ENCODE measurements at places on chromosomes 7 and 10.
A peak's percentile ranks its signal among the peaks of the same experiment; 100 is the strongest.

DNA sequence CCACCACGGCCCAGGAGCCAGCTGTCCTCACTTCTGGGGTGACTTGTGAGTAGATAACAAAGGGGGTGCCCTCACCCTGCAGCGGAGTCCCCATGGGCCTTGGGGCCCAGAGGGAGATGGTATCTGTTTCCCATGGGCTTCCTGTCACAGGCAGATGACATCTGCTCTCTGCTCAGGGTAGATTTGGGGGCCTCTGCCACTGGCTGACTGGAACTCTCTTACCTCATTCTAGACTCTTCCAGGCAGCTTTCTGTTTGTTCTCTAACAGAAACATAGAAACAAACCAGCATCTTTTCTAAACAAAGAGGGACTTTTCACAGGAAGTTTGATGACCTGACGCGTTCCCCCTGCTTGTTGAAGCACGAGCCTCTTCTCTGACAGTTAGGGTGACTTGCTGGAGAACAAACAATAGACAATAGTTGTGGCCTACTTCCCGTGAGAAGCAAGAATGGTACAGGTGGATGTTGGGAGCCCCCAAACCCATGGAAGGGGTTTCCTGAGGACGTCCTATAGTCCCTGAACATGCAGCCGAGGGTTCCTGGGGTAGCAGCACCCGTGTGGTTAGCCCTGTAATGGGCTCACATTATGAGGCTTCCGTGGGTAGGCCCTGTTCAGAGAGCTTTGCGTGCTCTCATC, 61.6 kb downstream of the GRK5 start:
- DNase-seq = no peak

DNA sequence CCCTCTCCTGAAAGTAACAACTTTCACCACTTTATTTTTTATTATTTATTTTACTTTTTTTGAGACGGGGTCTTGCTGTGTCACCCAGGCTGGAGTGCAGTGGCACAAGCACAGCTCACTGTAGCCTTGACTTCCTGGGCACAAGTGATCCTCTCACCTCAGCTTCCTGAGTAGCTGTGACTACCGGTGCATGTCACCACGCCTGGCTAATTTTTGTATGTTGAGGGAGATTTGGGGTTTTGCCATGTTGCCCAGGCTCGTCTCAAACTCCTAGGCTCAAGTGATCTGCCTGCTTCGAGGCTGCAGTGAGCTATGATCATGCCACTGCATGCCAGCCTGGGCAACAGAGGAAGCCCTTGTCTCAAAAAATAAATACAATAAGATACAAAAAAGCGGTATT, 14.9 kb upstream of the SLIT1 start:
- no peak for DNase-seq

- DNase-seq = no peak
Measured at GRCh38 chr10:27413387-27413786, 90.7 kb upstream of the RAB18 start.

DNA sequence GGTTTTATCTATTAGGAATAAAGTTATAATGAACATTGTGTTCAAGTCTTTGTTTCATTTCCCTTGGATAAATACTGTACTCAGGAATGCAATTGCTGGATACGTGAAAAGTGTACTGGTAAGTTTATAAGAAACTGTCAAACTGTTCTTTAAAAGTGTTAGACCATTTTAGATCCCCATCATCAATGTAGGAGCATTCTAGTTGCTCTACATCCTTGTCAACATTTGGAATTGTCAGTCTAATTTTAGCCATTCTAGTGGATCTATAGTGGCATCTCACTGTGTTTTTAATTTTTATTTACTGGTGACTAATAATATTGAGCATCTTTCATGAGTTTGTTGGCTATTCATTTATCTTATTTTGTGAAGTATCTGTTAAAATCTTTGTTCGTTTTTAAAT, 354.0 kb upstream of the NRP1 start:
- DNase-seq = no peak

DNA sequence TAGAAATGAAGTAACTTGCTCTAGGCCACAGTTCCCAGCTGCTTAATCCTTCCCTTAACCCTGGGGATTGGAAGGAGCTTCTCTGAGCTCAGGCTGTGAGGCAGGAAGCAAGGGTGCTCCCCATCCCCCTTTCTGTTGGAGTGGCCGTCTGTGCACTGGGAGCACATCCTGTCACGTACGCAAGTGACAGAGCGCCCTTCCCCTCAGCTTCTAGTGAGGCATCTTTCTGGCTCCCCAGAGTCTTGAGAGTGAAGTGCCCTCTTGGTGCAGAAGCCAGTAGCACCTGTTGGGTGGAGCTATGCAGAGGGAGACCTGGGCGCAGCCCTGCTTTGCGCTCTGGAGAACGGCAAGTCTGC, 47.8 kb downstream of the SHH start:
- DNase-seq = no peak

DNA sequence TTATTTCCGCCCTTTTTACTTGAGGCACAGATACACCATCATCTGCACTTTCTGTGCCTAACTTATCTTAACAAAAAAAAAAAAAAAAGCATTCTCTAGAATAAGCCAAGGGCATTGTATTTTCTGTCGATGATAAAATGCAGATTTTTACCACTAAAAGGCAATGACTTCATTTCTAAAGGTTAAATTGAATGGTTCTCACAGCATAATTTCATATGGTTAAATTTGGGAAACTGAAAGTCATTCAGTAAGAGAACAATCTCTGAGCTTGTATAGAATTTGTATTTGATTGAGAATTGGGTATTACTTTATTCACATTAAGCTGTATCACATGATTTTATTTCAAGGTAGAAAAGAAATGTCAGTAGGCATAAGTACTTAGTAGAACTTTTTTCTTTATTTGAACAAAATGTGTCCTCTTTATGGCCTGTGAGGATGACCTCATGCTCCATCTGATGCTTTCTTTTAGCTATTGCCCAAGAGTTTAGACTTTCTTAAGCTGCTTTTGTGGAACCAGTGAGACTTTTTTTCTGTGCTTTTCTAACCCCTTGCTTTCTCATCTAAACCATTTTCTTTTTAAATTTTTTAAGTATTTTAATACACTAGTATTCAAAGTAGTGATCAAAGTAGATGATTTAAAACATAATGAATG, 110.3 kb downstream of the LRRC4 start:
- no peak for DNase-seq

- no peak for DNase-seq
Measured at GRCh38 chr10:76044751-76045150, 613.3 kb downstream of the LRMDA start.

DNA sequence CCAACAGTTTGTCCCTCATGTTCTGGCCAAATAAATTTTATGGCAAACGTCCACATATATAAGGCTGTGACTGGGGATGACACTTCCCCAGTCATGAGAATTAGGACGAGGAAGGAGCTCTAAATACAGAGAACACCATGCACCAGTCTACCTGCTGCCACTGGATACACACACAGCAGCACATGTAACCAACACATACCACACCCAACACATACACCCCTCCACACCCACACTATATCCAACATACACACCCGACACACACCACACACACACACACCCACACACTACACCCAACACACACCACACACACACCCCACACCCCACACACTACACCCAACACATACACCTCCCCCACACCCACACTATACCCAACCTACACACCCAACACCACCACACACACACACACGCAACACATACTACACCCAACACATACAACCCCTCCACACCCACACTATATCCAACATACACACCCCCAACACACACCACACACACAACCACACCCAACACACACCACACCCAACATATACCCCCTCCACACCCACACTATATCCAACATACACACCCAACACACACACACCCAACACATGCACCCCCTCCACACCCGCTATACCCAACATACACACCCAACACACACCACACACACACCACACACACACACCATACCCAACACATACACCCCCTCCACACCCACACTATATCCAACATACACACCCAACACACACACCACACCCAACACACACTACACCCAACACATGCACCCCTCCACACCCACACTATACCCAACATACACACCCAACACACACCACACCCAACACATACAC, 74.1 kb downstream of the HIPK2 start:
- peak; percentile 63 for DNase-seq

- peak; percentile 28 for DNase-seq
Measured at GRCh38 chr7:73811760-73812168, 19.0 kb upstream of the CLDN4 start.

GRCh38 chr7:29539471-29539870, 24.2 kb upstream of the PRR15 start:
- DNase-seq = no peak

- no peak for DNase-seq
Measured at GRCh38 chr7:82714883-82715282, 271.3 kb upstream of the CACNA2D1 start.

GRCh38 chr7:121344093-121344492, 15.3 kb downstream of the WNT16 start:
- DNase-seq = no peak

- DNase-seq = no peak
Measured at GRCh38 chr10:101767966-101768790, 7.7 kb downstream of the FGF8 start.

DNA sequence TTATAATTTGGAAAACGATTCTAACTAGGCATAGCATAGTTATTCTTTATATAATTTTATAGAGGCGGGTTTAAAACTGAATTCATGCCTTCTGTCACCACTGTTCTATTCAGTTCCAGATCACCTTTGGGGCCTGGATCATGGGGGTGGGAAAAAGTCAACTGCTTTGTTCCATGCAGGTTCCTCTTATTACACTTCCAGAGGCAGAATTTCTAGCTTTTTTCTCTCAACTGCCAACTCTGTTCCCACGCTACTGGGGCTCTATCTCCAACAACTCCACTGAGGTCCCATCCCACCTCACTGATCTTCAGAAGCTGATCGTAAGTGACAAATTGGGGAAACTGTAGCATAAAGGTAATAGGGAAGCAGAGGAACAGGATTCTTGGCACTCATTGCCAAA, 283.6 kb upstream of the IMMP2L start:
- DNase-seq = no peak

- no peak for DNase-seq
Measured at GRCh38 chr7:38147005-38147404, 31.0 kb upstream of the STARD3NL start.

GRCh38 chr7:45073786-45074527, 14.8 kb downstream of the NACAD start:
- DNase-seq = no peak

- DNase-seq = no peak
Measured at GRCh38 chr10:73635781-73636180, 5.5 kb downstream of the MYOZ1 start.

DNA sequence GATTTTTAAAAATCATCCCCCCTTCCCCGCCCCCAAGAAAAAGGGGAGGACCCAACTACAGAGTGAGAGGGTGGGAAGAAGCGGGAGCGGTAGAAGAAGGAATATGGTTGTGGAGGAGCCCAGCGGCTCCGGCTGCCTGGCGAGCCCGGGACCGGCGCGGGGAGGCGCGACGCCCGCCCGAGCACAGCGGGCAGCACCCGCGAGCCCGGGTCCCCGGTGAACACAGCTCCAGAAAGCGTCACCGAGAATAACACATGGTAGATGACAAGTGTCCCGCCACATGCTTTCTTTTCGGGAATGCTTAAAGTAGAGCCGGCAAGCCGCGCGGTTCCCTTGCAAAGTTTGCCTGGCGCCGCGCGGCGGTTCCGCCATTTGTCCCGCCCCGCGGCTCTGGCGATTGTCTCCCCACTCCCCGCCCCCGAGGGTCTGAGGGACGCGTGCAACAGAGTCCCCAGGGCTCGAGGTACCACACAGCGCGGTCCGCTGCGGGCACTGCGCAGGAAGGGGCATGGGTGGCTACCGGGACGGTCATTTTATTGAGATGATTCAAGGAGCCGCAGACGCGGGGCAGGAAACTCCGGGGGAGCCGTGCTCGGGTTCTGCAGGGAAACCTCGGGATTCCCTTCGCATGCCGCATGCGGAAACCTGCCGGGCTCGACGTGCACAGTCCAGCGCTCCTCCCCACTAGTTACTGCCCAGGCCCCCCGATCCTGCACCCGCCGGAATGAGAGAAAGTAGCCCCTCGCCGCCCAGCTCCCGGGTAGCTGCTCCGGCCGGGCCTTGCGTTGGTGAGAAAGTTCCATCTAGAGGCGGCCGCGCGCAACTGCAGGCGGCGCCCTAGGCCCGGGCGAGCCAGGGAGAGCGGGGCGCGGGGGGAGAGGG, 781 bp upstream of the GRM8 start:
- peak; percentile 53 for DNase-seq

GRCh38 chr7:139362302-139362701, 2.6 kb downstream of the LUC7L2 start:
- DNase-seq = no peak

- DNase-seq = no peak
Measured at GRCh38 chr7:36058020-36058592, 94.9 kb upstream of the EEPD1 start.

- DNase-seq = no peak
Measured at GRCh38 chr10:128759174-128759573, 633.0 kb upstream of the MKI67 start.

DNA sequence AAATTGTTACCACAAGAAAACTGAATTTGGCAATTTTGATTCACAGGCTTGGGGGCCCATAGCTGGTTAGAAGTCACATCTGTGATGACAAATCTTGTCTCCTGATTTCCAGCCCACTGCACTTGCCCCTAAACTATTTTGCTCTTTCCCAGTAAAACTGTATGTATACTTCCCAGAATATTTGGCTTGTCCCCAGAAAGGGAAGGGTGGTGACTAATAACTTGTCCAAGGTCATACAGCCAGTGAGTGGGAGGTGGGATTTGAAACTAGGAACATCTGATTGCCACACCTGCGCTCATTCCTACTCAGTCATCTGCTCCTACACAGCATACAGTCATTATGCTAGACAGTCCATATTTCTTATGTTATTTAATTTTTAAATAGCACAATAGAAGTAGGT, 304.5 kb downstream of the SDHAF3 start:
- no peak for DNase-seq

DNA sequence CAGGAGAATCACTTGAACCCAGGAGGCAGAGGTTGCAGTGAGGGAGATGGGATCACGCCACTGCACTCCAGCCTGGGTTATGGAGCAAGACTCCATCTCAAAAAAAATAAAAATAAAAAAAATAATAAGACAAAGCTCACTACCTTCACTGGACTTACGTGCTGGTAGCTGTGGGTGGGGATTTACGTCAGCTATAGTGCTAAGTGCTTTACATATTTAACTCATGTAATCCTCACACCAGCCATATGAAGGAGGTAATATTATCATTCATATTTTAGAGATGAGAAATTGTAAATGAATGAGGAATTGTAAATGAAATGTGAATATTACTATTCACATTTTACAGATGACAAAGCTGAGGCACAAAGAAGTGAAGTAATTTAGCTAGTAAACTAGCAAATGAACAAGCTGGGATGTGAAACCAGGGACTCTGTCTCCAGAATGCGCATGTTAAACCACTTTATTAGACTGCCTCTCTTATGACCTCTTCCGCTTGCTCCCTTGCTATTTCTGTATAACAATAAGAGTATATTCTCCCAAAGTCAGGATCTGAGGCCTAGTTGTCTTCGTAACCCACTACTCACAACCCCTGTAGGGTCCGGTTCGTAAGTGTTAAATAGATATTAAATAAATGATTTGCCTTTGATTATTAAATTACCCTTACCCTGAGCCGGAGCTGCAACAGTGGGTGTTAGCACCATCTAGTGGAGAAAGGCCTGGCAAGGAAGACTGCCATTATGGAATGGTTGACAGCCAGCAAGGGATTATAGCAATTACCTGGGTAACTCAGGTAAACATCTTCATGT, 70.2 kb downstream of the HTR7 start:
- no peak for DNase-seq

- DNase-seq = no peak
Measured at GRCh38 chr7:116229366-116229765, 19.0 kb downstream of the TES start.
